ENCODE measurements at places on chromosomes 12 and 14.
A peak's percentile ranks its signal among the peaks of the same experiment; 100 is the strongest.

- no peak for DNase-seq
Observed at GRCh38 chr14:71202881-71203280, 295.6 kb downstream of the PCNX1 start.

DNA sequence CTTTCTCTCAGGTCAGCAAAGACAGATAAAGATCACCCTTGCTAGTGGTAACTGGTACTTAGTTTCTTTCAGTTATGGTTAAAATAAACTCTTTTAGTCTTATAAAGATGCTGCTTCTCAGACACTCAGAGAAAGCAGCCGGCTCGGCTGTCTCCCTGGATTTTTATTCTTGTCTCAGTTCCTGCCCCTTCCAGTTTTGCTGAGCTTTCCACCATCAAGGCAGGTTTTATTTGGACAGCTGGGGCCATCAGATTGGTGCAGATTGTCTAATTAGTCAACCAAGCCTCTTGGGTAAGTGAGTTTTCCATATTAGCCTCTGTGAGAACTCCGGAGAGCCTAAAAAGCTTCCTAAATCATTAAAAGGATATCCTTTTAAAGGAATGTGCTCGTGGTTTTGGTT lies 130.8 kb upstream of the BMP4 start:
- no peak for DNase-seq

DNA sequence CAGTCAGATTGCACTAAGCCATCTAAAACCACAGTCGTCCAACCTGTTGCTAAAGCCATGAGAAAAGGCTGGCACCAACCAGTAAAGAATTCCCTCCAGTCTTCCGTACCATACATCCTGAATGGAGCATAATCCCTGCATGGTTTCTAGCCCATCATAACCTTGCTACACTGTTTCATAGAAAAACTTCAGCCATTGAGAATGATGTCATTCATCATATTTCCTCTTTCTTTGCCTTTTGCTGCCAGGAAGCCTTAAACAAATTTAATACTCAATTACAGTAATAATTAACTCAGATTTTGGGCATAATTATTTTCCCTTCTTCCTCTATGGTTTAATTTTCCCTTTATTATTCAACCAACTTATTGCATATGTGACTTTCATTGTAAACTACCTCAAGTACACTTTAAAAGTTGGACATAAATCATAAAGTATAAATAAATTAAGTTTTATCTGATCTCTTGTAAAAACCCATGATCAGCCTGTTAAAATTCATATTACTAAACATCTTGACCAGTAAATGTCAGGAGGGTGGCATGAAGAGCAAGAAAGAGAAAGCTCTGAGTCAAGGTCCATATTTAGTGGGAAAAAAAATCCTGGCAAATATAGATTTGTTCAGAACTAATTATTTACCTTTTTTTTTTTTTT lies 264.7 kb downstream of the ZFP36L1 start:
- DNase-seq: no peak

DNA sequence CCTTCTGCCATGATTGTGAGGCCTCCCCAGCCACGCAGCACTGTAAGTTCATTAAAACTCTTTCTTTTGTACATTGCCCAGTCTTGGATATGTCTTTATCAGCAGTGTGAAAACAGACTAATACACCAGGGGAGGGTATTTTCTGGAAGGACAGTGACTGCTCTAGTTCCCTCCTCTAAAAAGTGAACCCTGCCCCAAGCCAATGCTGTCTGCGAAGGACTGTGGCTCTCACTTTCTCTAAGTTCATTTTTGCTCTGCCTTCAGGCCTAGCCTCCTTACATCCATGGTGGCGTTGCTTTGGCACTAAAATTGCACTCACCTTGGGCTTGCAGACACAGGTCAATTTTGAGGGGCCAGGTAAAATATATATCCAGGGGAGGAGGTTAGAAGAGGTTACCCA lies 323.0 kb downstream of the VRK1 start:
- no peak for DNase-seq

GRCh38 chr14:23358553-23359166 lies 6.0 kb upstream of the SLC22A17 start:
- no peak for DNase-seq

- no peak for DNase-seq
Observed at GRCh38 chr14:91888641-91889476, 21.5 kb upstream of the TC2N start.

- no peak for DNase-seq
Observed at GRCh38 chr12:50840809-50841487, 1.8 kb upstream of the TMPRSS12 start.

DNA sequence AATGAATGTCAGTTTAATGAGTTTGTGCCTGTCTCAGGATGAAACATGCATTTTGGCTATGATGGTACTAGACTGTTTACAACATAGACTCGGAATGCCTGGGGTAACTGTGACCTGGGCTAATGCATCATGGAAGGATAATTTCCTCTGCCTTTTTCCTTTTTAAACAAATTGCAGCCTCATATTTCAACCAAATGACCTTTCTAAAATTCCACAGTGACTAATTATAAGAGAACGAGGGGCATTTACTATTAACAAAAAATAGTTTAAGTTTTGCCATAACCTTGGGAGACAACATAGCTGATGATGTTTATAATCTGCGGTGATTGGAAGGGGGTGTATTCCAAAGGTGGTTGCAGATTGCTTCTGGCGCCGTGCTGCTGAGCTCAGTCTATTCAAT lies 1140.5 kb downstream of the GALC start:
- no peak for DNase-seq

DNA sequence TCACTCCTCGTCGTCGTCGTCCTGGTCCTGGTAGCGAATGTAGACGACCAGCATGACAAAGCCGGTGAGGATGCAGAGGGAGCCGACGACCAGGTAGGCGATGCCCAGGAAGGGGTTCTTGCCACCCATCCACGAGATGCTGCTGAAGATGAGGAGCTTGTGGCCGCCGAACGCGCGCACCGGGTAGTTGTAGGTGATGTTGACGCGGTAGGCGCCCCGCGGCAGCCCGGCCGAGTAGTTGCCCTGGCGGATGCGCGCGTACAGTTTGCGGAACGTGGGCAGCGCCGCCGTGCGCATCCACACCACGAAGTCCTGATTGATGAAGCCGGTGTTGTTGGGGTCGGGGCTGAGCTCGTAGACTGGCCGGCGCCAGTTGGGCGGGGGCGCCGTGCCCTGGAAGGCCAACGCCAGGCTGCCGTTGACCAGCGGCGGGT lies 1.0 kb downstream of the TMEM30B start:
- DNase-seq: no peak

- DNase-seq: no peak
Observed at GRCh38 chr14:96095581-96096476, 56.7 kb downstream of the C14orf132 start.

DNA sequence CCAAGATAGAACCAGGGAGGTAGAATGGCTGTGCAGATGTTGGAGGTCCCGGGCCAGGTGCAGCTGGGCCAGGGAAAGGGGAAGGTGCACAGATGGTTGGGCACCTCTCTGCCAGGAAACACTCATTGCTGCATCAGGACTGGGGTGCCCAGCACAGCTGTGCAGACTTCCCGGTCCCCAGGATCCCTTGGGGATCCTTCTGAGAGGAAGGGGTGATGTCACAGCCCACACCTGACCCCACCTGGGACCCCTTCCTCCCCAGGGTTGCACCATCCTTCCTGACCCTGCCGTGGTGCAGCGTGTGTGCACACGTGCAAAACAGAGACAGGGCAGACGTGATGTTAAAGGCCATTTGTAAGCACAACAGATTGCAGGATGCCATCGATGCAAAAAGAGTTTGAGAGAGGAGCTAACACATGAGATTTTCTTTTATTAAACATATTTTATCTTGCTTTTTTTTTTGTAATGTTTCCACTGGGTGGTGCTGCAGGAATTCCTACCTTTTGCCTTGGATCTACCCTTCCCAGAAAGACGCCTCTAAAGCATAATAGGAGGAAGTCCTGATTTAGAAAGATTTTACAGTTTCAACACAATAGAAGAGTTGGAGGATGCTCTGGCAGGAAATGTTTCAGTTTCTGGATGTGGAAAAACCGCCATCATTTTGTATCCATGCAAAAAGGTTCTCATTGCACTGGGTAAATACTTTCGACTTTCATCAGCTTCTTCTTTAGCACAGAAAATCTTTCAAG lies 14.8 kb downstream of the ELK3 start:
- DNase-seq: no peak

DNA sequence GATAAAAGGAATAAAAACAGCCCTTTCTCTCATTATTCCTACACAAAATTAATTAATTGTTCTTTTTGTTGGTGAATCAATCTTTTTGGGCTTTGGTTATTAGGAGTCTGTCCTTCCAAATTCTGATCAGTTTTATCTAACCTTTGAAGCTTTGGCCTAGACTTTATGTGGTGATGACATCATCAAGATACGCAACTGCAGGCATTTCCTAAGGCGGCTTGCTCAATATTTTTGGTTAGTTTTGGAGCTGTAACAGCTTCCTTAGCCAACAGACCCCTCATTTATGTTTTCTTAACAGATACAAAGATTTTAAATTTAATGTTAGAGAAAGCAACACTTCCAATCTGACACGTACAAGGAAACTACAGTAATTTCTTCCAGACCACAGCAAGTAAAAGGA lies 87.8 kb upstream of the PDE3A start:
- DNase-seq: no peak

DNA sequence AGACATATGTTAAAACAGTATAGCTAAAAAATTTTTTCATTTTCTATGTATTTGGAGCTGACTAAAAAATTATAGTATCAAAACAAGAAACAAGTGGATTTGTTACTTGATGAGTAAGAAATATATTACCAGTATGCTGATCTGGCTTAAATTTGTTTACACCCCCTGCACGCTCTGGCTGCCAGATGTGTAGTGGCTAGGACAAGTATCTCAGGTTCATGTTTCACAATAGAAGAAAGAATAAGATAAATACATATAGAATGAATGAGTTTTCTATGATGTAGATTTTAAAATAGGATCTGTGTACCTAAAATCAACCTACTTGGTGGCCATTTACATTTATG lies 13.1 kb downstream of the NAA30 start:
- DNase-seq: no peak

DNA sequence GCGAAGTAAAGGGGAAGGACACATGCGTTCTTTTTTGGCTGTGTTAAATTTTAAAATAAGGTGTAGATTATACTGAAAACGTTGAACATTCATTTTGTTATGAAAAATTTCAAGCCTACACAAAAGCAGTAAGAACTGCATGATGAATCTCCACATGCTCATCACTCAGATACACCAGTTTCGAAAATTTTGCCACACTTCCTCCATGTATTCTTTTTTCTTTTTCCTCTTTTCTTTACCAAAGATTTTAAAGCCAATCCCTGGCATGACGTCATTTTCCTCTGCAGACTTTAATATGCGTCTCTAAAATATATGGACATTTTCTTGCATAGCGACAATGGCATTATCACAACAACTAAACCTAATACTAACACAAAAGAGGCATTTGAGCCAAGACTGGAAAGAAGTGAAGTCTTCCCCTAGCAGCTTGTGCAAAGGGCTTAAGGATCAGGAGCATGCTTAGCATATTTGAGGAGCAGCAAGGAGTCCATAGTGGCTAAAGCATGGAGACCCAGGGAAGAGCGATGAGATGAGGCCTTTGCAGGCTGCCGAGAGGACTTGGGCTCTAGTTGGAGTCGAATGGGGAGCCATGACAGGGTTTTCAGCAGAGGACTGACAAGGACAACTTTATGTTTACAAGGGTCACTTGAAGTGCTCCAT lies 111.9 kb downstream of the ERC1 start:
- no peak for DNase-seq

DNA sequence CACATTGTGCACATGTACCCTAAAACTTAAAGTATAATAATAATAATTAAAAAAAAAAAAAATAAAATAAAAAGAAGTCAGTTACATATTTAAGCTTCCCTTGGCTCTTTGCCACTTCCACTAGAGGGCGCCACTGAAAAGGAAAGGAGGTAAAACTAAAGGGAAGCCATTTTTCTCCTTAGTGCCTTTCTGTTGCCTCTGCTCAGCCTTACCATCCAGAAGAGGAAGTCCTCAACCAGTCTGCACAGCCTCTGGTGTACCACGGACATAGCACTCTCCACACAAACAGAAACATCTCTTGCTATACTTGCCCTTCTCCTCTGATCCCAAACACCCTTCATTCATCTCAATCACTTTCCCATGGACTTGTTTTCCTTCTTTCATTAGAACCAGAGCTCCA lies 169.0 kb upstream of the EEA1 start:
- DNase-seq: peak; percentile 13

GRCh38 chr14:79586416-79586815 lies 624.9 kb downstream of the DIO2 start:
- no peak for DNase-seq

GRCh38 chr12:127900386-127900785 lies 366.6 kb upstream of the TMEM132C start:
- no peak for DNase-seq

Measured in esophagus squamous epithelium (tissue), 5 donors.